ENCODE measurements at places on chromosomes 3 and 15.

DNA sequence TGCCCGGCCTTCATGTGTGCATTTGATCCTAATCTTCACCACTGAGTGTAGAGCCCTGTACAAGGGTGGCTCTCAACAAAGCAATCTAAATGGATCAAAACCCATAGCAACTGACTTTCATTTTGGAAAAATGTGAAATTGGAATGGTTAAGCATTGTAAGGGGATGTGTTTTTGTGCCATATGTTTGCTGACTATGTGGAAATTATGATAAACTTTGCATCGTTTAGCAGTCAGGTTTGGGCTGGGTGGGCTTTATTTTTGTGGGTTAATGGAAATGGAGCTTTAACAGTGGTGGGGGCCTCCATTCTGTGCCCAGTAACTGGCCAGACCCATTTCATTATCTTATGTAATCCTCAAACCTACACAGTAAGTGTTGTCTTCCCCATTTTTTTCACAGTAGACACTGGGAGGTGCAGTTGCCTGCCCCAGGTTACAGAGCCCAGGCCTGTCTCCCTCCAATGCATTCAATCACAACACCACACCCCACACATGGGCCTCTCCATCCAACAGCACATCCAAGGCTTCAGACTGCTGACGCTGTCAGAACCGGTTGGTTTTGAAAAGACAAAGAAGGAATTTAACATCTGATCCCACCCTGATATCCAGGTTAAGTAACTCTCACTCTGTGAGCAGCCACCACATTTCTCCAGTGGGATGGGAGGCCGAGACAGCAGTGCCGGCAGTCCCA is 136.3 kb upstream of the ABHD17C start:
- no peaks in the 10 kb centered on the region for H3K36me3 ChIP-seq
- H3K4me3 ChIP-seq, result no peak overlapping the region

- H3K4me3 ChIP-seq, result no peak overlapping the region
- no peak for DNase-seq
- no peaks in the 10 kb centered on the region for H3K27me3 ChIP-seq
These were observed 61.8 kb upstream of the ZNF148 start for GRCh38 chr3:125436921-125437320.

- H3K36me3 ChIP-seq, result no peaks in the 10 kb centered on the region
- H3K27ac ChIP-seq, result no peak overlapping the region
- H3K4me1 ChIP-seq, result no peaks in the 10 kb centered on the region
- no peak for DNase-seq
These were observed 185.5 kb downstream of the SATB1 start for GRCh38 chr3:18239674-18240073.

DNA sequence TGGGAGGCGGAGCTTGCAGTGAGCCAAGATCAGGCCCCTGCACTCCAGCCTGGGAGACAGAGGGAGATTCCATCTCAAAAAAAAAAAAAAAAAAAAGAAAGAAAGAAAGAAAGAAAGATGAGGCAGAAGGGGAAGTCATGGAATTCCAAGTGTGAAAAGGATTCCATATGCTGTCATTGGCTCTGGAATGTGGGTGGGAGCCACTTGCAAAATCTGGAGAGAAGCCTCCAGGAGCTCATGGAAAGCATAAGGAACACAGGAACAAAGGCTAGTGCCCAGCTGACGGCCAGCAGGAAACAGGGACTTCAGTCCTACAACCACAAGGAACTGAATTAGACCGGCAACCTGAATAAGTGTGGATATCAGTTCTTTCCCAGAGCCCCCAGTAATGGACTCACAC is 12.5 kb upstream of the TRAK1 start:
- peaks cover 28% of the 10 kb centered on the region for H3K4me1 ChIP-seq
- no peaks in the 10 kb centered on the region for H3K27me3 ChIP-seq
- no peaks in the 10 kb centered on the region for H3K36me3 ChIP-seq

- H3K4me3 ChIP-seq, result peak overlapping the region; percentile 24
- H3K27ac ChIP-seq, result peak overlapping the region; percentile 99
These were observed 829 bp upstream of the SKIL start for GRCh38 chr3:170356596-170357175.

DNA sequence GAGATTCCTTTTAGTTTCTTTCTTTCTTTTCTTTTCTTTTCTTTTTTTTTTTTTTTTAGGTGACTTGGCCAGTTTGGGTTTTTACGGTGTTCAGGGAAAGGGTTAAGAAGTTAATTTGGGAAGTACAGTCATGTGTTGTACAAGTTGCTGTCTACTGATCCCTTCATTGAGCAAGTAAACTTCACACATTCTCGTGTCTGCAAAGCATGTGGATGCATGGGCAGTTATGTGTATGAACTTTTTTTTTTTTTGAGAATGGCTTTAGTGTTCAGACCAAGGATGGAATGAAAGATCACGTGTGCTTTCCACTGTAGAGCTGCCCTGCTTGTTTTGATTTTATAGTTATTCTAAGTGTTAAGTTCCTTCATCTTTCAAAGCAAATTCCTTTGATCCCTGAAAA is 132.3 kb downstream of the PGPEP1L start:
- H3K27me3 ChIP-seq, result no peaks in the 10 kb centered on the region
- peaks cover 36% of the 10 kb centered on the region for H3K4me1 ChIP-seq
- no peak overlapping the region for H3K4me3 ChIP-seq
- no peak for DNase-seq
- H3K27ac ChIP-seq, result peak overlapping the region; percentile 33

- no peaks in the 10 kb centered on the region for H3K4me1 ChIP-seq
- no peak for DNase-seq
- no peak overlapping the region for H3K27ac ChIP-seq
- H3K27me3 ChIP-seq, result peaks cover 5% of the 10 kb centered on the region
- H3K4me3 ChIP-seq, result no peak overlapping the region
- H3K36me3 ChIP-seq, result no peaks in the 10 kb centered on the region
These were observed 14.2 kb downstream of the SV2B start for GRCh38 chr15:91114301-91114700.

DNA sequence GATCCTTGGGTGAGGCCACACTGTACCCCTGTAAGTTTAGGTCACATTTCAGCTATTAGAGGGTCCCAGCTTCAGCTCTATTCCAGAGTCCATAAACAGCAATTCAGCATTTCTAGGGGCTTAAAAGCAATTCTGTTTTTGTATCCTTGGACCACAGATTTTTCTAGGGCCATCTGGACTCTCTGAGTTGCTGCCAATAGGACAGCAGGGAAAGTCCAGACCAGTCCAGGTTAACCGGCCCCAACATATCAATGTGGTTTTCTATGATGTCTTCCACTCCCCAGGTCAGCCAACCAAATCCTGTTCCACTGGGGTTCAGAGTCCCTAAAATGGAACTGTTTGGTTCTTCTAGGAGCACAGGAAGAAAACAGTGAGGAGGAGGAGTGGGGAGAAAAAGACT is 40.0 kb downstream of the TYRO3 start:
- no peaks in the 10 kb centered on the region for H3K27me3 ChIP-seq
- no peak overlapping the region for H3K27ac ChIP-seq
- no peaks in the 10 kb centered on the region for H3K4me1 ChIP-seq

GRCh38 chr3:56764904-56765547 is 36.7 kb downstream of the ARHGEF3 start:
- no peak overlapping the region for H3K27ac ChIP-seq
- peaks cover 5% of the 10 kb centered on the region for H3K4me1 ChIP-seq

DNA sequence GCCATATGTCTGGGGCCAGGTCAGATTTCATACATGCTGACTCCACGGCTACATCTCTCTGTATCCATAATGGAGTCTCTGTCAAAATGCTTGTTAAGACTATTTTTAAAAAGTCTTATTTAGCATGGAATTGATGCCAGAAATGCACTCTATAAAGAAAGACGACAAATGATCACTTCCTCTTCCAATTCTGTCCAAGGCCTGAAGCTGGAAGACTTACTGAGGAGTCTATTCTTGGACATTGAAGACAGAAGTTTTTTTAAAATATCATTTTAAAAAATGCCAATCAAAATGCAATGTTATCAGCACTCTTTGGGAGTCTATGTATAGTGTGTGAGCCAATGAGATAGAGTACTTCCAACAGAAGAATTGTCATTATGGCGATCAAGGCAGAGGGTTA is 27.9 kb upstream of the NMNAT3 start:
- no peaks in the 10 kb centered on the region for H3K36me3 ChIP-seq
- no peak overlapping the region for H3K4me3 ChIP-seq
- no peak for DNase-seq
- no peaks in the 10 kb centered on the region for H3K27me3 ChIP-seq

DNA sequence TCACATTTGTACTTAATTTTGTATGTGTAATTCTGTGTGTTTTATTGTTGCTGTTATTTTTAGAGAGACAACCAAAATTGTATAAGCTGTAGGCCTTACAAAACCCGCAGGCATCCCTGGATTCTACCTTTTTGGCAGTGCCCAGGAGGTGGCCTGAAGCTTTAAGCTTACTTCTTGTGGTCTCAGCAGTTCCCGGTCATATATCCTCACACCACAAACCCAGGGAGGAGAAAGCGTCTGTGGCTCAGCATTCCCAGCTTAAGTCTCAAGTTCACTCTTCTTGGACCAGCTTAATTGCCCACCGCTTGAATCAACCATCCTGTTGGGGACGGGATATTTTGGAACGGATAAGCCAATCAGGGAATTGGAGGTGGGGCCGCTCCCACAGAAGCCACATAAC is 36.7 kb downstream of the C2CD4A start:
- H3K36me3 ChIP-seq, result no peaks in the 10 kb centered on the region
- H3K27me3 ChIP-seq, result no peaks in the 10 kb centered on the region
- H3K4me1 ChIP-seq, result no peaks in the 10 kb centered on the region
- H3K4me3 ChIP-seq, result no peak overlapping the region
- no peak for DNase-seq

DNA sequence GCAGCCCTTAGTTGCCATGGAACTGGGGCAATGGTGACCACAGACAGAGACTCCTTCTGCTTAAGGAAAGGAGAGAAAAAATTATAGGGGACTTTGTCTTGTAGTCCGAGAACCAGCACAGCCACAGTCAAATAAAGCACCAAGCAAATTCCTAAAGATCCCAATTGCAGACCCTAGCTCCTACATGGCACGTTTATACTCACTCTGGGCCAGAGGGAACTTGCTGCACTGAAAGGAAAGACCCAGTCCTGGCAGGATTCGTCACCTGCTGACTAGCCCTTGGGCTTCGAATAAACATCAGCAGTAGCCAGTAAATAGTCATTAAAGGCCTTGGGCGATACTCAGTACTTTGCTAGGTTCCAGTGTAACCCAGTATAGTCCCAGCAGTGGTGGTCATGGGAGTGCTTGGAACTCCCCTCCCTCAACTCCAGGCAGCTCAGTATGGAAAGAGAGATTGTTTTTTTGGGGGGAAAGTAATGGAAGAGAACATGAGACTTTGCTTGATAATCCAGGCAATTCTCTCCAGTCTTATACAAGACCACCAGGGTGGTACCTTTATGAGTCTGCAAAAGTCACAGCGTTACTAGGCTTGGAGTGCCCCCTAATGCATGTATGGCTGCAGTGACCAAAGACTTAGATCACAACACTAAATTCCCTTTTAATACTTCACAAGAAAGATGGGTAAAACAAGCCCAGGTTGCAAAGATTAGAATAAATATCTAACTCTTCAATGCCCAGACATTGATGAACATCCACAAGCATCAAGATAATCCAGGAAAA is 66.4 kb upstream of the AGTR1 start:
- H3K27ac ChIP-seq, result no peak overlapping the region
- H3K4me1 ChIP-seq, result no peaks in the 10 kb centered on the region
- H3K36me3 ChIP-seq, result no peaks in the 10 kb centered on the region
- H3K4me3 ChIP-seq, result no peak overlapping the region
- no peaks in the 10 kb centered on the region for H3K27me3 ChIP-seq
- DNase-seq, result no peak

DNA sequence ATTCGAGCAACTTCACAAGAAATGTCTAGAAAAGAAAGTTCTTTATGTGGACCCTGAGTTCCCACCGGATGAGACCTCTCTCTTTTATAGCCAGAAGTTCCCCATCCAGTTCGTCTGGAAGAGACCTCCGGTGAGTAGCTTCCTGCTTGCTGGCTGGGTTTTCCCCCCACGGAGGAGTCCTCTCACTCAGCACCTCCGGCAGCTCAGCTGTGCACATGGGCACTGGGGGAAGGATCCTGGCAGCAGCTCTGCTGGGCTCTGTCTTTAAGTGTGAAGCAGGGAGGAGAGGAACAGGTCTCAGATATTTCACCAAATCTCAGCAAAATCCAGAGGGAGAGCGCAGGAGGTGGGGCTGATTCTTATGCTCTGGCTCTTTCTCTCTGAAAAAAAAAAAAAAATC is 684 bp downstream of the CAPN3 start:
- no peak overlapping the region for H3K4me3 ChIP-seq
- no peak for DNase-seq
- H3K27ac ChIP-seq, result no peak overlapping the region
- no peaks in the 10 kb centered on the region for H3K27me3 ChIP-seq
- H3K4me1 ChIP-seq, result no peaks in the 10 kb centered on the region

DNA sequence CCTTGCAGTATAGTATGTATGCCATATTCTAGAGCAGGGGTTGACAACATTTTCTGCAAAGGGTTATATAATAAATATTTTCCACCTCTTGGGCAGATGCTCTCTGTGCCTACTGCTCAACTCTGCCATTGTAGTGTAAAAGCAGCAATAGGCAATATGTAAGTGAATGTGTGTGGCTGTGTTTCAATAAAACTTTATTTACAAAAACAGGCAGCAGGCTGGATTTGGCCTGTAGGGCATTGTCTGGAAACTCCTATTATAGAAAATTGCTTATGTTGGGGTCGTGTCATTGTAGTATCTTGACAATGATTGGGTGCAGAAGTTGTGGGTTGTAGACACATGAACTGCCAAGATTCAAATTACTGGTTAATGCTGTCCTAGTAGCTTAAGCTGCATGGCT is 153.6 kb upstream of the CNTN3 start:
- H3K36me3 ChIP-seq, result no peaks in the 10 kb centered on the region
- no peak overlapping the region for H3K4me3 ChIP-seq
- no peaks in the 10 kb centered on the region for H3K27me3 ChIP-seq

- no peaks in the 10 kb centered on the region for H3K36me3 ChIP-seq
- DNase-seq, result peak; percentile 75
- H3K27ac ChIP-seq, result peak overlapping the region; percentile 44
- H3K27me3 ChIP-seq, result no peaks in the 10 kb centered on the region
- no peak overlapping the region for H3K4me3 ChIP-seq
These were observed 176.2 kb downstream of the P3H2 start for GRCh38 chr3:189944285-189945145.

DNA sequence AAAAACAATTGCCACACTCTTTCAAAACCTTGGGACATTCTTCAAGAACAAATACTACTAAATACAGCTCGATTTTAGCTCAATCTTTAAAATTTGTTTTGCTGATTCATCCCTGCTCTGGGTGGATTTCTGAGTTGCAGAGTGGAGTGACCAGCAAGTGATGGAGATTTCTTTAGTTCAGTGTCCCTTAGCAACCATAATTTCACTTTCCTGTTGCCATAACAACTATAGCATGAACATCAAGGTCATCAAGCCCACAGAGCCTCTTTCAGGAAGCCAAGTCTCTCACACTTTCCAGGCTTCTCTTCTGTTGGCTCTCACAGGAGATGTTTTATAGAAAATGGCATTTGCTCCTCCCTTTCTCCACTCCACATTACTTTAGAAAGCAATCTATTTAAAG is 597.2 kb upstream of the ADAMTS9 start:
- no peak for DNase-seq
- H3K27me3 ChIP-seq, result no peaks in the 10 kb centered on the region
- no peaks in the 10 kb centered on the region for H3K36me3 ChIP-seq
- H3K27ac ChIP-seq, result no peak overlapping the region

GRCh38 chr3:140630366-140630765 is 47.5 kb upstream of the TRIM42 start:
- H3K27ac ChIP-seq, result no peak overlapping the region
- H3K36me3 ChIP-seq, result no peaks in the 10 kb centered on the region
- H3K4me3 ChIP-seq, result no peak overlapping the region
- H3K4me1 ChIP-seq, result no peaks in the 10 kb centered on the region

- no peaks in the 10 kb centered on the region for H3K27me3 ChIP-seq
- H3K27ac ChIP-seq, result no peak overlapping the region
- DNase-seq, result no peak
- H3K4me1 ChIP-seq, result no peaks in the 10 kb centered on the region
These were observed 510.0 kb downstream of the ROBO1 start for GRCh38 chr3:79257791-79258190.
